Urinary bladder (tissue), 4 donors: ENCODE measurements at places on chromosomes 1 and 21. TPM values are rescaled to one million over a fixed set of nuclear protein-coding genes. Genes with fewer than 3 reads are reported as not detected.

The CHI3L1 gene
- total RNA-seq = 0.53 TPM

The ARHGEF2 gene
- 63.3 TPM for total RNA-seq

The GIPC2 gene
- 4.4 TPM for total RNA-seq

The COP1 gene
- 88.2 TPM for total RNA-seq

The LCE3D gene
- not detected for total RNA-seq

The ESRRG gene
- total RNA-seq = 14.0 TPM

The AGRN gene
- 43.3 TPM for total RNA-seq

The CRYBG2 gene
- 1.5 TPM for total RNA-seq

The RGS1 gene
- total RNA-seq = 51.2 TPM

The CLIC6 gene
- total RNA-seq = 17.2 TPM
